ENCODE measurements at places on chromosomes 4 and X.

GRCh38 chr4:98481167-98481566, 177.2 kb downstream of the TSPAN5 start:
- DNase-seq = no peak

- no peak for DNase-seq
Measured at GRCh38 chr4:174946246-174946645, 28.1 kb downstream of the ADAM29 start.

DNA sequence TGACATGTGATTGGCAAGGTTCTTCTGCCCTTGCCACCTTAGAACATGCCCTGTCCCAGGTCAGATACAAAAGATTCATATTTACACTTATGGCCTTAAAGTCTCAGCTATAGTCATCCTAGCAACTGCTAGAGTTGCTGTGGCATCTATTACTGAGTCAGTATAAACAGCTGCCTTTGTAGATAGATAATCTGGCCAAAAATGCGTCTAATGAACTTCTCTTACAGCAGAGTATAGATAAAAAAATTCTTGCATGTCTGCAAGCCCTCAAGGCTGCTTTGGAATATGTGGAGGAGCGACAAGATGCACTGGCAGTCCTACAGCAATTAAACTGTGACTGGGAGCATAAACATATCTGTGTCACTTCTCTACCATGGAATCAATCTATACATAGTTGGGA, 1209.7 kb upstream of the PABPC4L start:
- no peak for DNase-seq

- no peak for DNase-seq
Measured at GRCh38 chr4:28449085-28449484, 1588.4 kb downstream of the STIM2 start.

GRCh38 chrX:68372665-68373064, 60.6 kb downstream of the OPHN1 start:
- DNase-seq = no peak

DNA sequence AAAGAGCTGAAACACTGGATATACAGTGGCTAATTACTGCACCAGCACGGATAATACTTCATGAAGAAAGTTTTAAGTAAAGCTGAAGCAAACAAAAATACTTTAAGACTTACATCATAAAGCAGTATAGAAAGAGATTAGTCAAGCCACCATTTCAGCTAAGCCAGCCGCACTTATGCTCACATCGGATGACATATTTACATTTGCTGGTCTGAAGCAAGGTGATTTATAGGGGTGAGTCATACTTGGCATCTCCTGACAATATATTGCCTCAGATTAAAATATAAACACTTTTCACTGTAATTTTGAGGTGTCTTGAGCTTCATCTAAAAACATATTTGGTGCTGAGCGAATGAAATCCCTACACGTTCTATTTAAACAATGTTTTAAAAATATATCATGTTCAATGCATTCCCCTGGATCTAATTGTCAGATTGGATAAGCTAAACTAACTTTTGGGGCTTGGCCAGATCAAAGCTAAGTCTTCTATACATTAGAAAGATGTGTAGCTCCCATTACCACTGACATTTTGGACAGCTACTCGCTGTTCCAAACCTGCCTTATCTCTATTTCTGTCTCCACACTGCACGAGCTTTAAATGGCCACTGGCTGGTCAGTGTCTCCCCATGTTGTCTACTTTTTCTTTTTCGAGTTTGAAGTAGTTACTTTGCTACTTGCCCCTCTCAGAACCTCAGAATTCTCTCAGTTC, 103.2 kb downstream of the VCX2 start:
- no peak for DNase-seq

DNA sequence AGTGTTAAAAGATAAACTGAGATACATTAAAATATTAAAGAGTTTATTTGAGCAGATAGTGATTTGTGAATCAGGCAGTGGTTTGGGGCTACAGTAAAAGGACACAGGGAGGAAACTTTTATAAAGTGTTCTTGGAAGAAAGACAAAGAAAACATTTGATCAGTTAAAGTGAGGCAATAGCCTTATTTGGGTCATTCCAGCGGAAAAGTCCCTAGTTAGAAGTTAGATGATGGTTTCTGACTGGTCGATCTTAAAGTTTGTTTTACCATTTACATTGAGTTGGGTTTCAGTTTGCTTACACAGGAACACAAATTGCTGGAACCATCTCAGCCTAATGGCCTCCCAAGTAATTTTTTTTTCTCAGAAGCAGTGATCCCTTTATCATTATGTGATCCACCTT, 69.7 kb downstream of the PPP1R2C start:
- no peak for DNase-seq

DNA sequence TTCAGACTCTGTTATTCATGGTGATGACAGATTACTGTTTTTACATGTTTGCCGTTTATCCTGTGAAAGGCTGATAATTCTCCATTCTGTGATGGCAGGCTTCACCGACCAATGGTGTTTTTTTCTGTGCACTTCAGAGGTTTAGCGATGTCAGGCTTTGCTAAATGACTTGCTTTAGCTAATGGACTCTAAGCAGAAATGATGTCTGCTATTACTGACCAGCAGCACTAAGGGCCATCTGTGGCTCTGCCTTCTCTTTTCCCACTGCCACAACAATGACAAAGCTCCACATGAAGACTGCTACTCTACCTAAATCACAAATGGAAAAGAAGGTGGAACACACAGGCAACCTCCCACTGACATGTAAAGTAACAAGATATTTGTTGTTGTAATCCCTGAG, 68.4 kb upstream of the ALB start:
- no peak for DNase-seq

DNA sequence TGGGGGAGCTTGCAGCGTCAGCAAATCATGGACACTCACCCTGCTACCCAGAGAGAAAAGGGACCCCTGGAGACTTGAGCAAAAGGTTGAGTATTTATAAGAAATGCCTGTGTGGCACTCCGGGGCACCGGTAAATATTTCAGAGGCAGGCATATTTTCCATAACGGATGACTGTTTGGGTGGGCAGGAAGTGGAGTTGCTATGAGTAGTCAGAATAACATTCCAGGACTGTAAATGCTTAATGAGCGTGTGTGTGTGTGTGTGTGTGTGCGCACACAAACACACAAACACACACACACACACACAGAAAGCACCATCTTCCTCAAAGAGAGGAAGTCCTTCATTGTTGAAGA, 74.6 kb downstream of the MXRA5 start:
- DNase-seq = no peak

DNA sequence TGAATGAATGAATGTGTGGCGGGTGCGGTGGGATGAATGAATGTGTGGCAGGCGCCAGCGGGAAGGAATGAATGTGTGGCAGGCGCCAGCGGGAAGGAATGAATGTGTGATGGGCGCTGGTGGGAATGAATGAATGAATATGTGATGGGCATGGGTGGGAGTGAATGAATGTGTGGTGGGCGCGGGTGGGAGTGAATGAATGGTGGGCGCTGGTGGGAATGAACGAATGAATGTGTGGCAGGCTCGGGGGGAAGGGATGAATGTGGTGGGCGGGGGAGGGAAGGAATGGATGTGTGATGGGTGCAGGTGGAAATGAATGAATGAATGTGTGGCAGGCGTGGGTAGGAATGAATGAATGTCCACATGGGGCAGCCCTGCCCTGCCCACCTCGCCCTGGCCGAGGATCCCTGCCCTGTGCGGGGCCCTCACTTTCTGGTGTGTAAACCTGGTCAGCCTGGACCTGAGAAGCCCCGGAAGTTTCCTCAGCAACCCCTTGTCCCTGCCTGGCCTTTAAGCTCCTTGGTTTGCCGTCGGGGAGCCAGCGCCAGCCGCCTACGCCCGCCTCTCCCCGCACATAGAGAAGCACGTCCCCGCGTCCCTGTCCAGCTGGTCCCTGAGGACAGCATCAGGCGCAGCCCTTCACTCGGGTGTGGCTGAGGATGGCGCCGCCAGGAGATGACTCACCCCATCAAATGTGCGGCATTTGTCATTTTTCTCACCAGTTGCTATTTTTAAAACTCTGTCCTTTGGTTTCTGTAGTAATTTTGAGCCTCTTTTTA, 112.8 kb upstream of the LRPAP1 start:
- no peak for DNase-seq

GRCh38 chr4:174401471-174402130, 117.9 kb downstream of the CEP44 start:
- no peak for DNase-seq

DNA sequence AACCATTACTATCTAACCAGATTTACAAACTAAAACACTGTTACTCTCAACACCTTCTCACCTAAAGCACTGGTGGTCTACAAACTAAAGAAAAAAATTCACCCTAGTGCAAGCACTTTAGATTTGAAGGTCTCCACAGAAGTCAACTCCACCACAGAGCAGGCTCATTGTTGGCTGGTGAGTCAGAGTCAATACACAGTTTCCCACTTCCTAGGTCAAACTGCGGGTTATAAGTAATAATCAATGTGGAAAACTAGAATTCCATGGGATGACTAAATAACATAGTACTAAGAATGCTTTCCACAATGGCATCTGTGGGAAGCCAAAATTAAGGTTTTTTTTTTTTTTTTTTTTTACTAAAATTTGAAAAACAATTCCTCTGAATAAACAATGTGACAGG, 191.8 kb downstream of the PDGFC start:
- DNase-seq = no peak

- DNase-seq = no peak
Measured at GRCh38 chrX:8955511-8955910, 78.4 kb downstream of the FAM9B start.

DNA sequence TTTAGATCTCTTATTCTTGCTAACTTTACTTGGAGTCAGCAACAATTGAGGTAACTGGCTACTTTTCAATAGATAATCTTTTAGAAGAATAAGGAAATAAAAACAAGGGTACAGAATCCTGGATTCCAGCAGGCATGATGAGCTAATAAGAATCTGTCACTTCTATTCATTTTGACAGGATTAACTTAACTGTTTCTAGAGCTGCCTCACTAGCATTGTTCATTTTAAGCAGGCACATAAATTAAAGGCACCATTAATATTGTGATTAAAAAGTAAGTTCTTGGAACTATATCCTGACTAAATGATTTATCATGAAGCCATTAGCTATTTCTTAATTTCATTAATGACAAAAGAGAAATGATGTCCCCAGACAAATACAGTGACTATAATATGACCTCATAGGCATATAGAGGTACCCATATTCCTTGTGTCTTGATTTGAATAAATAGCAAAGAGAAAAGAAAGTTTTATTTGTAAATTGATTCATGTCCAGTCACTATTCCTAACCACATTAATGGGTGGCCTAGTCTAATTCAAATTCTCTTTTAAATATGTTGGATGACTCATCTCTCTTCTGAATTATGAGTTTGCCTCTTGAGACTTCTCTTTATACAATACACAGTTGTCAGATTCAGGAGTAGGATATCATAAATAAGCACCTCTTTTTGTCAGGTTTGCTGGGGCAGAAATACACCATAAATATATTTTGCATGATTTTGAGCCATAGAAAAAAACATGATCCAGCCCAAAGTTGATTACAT, 343.0 kb downstream of the SLITRK2 start:
- no peak for DNase-seq

- no peak for DNase-seq
Measured at GRCh38 chr4:19776929-19777328, 474.8 kb upstream of the SLIT2 start.

GRCh38 chr4:189293459-189293858, 647.2 kb upstream of the FRG1 start:
- DNase-seq = no peak

GRCh38 chrX:154779261-154779660, 16.6 kb downstream of the DKC1 start:
- DNase-seq = no peak
